ENCODE measurements at places on chromosomes 7 and 10.
A peak's percentile ranks its signal among the peaks of the same experiment; 100 is the strongest.

DNA sequence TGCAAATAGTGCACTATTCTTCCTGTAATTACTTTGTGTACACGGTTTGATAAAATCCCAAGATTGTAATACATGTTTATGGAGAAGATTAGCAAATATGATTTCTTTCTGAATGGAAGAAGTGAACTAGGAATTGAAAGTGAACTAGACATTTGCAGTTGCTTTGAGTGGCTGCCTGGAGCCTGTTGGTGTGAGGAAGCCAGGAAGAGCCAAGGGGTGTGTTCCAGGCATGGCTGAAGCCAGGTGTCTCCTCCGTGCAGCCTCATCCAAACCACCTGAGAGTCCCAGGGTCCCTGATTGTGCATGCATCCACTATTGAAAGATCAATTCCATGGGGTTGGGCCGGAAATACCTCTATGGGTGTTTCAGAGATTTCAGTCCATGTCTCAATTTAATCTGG is 253.1 kb upstream of the SHH start:
- DNase-seq = no peak

DNA sequence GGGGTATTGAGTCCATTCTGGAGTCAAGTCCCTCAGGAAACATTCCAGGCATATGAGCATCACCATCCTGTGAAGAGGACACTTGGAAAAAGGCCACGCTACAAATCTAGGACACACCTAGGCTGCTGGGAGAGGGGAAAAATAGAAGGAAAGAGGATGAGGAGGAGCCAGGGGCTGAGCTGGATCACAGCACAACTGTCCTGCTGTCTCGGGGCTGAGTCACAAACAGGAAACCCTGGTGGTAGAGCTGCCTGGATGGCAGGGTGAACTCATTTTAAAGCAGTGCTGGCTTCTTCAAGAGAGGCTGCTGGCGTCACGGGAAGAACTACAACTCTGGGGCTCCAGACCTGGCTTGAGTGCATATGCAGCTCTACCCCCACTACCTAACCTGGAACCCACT is 151.5 kb downstream of the RNF216 start:
- DNase-seq = peak; percentile 57

GRCh38 chr7:50537417-50537816 is 27.8 kb downstream of the DDC start:
- no peak for DNase-seq

- peak; percentile 78 for DNase-seq
Measured at GRCh38 chr7:142626420-142627035, 122.7 kb upstream of the PRSS1 start.

GRCh38 chr7:8433477-8434289 is at the start of gene NXPH1:
NXPH1 (plus strand) TSS chr7:8433609.
- DNase-seq = peak; percentile 33
